ENCODE measurements at places on chromosomes 16 and 17.

DNA sequence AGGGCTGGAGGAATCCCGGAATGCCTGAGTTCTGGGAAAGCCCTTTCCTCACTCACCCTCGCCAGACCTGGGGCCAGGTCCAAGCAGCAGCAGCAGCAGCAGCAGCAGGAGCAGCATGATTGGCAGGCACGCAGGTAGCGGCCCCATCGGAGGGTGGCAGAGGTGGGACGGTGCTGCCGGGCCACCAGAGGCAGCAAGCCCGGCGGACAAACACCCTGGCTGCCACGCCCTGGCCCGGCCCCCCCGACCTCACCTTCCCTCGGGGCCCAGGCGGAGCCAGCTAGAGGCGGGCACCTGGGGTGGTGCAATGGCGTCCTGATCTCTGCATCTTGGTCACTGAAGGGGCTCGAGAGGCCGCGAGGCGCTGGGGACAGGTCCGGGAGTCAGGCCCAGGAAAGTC is 122.4 kb downstream of the LAT start:
- H3K4me1 ChIP-seq: peaks cover 20% of the 10 kb centered on the region
- H3K27ac ChIP-seq: peak overlapping the region; percentile 6
- no peaks in the 10 kb centered on the region for H3K27me3 ChIP-seq
- no peak overlapping the region for H3K4me3 ChIP-seq
- no peak for DNase-seq
- peaks cover 79% of the 10 kb centered on the region for H3K36me3 ChIP-seq

- no peak overlapping the region for H3K27ac ChIP-seq
- no peak for DNase-seq
- H3K4me3 ChIP-seq: no peak overlapping the region
- no peaks in the 10 kb centered on the region for H3K4me1 ChIP-seq
These were observed 15.2 kb downstream of the CNGB1 start for GRCh38 chr16:57955572-57956188.

GRCh38 chr17:60525328-60525684 is 736 bp downstream of the APPBP2 start:
- DNase-seq: no peak
- peaks cover 44% of the 10 kb centered on the region for H3K4me1 ChIP-seq
- no peaks in the 10 kb centered on the region for H3K27me3 ChIP-seq
- peaks cover 34% of the 10 kb centered on the region for H3K36me3 ChIP-seq

DNA sequence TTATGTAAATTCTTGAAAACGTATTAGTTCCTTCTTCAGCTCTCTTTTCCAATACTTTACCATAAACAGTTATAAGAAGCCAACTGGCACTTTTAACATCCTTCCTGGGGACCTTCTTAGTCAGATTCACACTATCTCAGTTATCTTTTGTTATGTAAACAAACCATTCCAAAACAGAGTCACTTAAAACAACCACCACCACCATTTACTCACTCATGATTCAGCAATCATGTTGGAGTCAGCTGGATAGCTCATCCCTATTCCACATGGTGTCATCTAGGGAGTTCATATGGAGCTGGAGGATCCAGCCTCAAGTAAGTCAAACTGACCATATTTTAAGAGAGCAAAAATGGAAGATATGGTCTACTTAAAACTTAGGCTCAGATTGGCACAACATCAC is 240.3 kb upstream of the IRX3 start:
- no peaks in the 10 kb centered on the region for H3K4me1 ChIP-seq
- H3K27me3 ChIP-seq: peaks cover 16% of the 10 kb centered on the region
- no peak for DNase-seq
- H3K36me3 ChIP-seq: no peaks in the 10 kb centered on the region

- H3K36me3 ChIP-seq: no peaks in the 10 kb centered on the region
- H3K4me1 ChIP-seq: no peaks in the 10 kb centered on the region
- peaks cover 19% of the 10 kb centered on the region for H3K27me3 ChIP-seq
- H3K27ac ChIP-seq: no peak overlapping the region
- no peak for DNase-seq
These were observed 24.4 kb upstream of the DOC2B start for GRCh38 chr17:205817-206216.

GRCh38 chr17:35879773-35880654 is at the start of gene CCL5:
CCL5 (minus strand) TSS chr17:35880360.
- peak; percentile 67 for DNase-seq
- H3K4me3 ChIP-seq: peak within 1 kb of the TSS; percentile 77
- no peaks in the 10 kb centered on the region for H3K27me3 ChIP-seq
- H3K27ac ChIP-seq: peak within 1 kb of the TSS; percentile 96
- peaks cover 64% of the 10 kb centered on the region for H3K4me1 ChIP-seq

- no peak overlapping the region for H3K4me3 ChIP-seq
- DNase-seq: no peak
- H3K27ac ChIP-seq: no peak overlapping the region
- H3K4me1 ChIP-seq: peaks cover 14% of the 10 kb centered on the region
These were observed 3.9 kb downstream of the CTRB2 start for GRCh38 chr16:75203096-75203495.

DNA sequence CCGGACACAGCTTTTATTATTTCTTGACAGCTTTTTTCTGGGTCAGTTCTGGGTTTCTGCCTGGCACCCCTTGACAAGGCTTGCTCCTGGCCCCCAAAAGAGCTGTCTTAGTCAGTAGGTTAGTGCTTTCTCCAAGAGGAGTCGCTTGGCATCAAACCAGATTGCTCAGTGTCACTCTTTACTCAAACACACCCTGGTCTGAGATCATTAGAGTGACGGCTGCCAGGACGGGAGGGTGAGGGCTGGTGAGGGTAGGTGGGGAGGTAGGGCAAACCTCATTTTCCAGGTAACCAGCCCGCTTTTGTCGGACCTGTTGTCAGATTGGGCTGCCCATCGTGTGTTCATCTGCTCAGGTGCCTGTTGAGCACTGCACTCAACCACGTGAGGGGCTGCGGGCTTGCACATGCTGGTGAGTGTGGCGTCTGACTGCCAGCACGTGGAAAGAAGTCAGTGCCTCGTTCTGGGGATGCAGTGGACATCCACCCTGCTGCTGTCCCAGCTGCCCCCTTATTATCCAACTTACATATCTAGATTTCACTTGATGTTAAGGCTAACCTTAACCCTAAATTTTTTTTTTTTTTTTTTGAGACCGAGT is 12.4 kb downstream of the TMEM94 start:
- H3K4me1 ChIP-seq: peaks cover under 1% of the 10 kb centered on the region
- no peak overlapping the region for H3K4me3 ChIP-seq
- no peaks in the 10 kb centered on the region for H3K27me3 ChIP-seq
- DNase-seq: no peak
- H3K36me3 ChIP-seq: peaks cover 22% of the 10 kb centered on the region

DNA sequence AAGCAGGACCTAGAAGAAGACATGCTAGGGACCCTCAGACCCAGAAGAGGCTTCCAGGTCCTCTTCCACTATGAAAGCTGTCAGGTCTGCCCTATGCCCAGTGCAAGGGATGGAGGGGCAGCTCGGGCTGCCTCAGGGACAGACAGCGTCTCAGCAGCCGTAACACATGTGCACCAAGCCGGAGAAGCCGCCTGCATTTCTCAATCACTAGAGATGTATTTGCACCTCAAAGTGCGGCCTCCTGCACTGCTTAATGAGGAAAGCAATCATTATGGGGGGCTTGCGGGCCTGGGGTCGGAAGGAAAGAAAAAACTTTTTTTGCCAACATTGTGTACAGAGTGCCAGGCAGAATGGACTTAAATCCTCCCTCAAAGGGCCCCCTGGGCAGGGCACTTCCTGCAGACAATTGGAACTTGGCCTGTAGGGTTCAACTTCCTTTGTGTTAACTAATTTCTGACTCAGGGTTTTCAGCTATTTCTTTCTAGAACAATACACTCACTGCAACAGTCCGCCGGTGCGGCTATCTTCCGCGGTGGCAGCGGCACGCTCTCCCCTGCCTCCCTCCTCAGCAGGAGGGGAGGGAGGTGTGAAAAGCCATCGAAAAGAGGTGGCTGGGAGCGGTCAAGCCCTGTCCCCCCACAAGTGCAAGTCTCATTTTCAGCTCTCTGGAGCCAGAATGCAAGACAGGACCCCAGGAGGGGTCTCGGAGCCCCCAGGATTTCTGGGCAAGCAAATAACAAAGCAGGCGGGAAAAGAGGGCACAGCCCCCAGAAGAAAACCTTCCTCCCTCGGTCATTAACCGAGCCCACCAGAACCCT is 101.2 kb downstream of the ZNF423 start:
- no peak overlapping the region for H3K27ac ChIP-seq
- DNase-seq: no peak
- H3K4me3 ChIP-seq: no peak overlapping the region
- H3K27me3 ChIP-seq: peaks cover 48% of the 10 kb centered on the region
- H3K36me3 ChIP-seq: no peaks in the 10 kb centered on the region

DNA sequence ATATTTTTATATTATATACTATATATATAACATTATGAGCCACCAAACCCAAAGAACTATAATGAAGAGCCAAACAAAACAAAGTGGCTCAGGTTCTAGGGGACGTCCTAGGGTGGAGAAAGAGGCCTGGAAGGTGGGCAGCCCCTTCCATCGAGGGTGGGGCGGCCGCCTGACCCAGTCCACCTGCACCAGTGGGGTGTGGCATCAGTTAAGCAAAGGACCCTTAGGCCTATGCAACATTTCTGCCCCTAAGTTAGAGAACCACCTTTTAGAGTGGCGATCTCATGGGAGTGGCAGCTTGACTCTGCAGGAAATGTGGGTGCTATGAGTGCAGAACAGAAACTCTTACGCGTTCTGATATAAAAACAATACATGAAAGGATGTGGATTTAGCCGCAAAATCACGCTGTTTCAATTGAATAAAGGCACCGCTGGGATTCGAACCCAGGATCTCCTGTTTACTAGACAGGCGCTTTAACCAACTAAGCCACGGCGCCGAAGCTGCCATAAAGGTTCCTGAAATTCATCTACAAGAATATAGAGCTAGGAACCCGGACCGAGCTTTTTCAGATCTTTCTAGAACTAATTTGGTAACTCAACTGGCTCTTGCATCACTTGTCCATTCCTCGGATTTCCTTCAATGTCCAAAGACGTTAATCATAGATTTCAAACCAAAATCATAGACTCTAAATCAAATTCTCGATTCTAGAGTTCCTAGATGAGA is 15.6 kb upstream of the AURKB start:
- H3K27ac ChIP-seq: peak overlapping the region; percentile 94

- peaks cover 12% of the 10 kb centered on the region for H3K36me3 ChIP-seq
- H3K4me1 ChIP-seq: peaks cover 25% of the 10 kb centered on the region
- DNase-seq: peak; percentile 56
- peak overlapping the region; percentile 82 for H3K27ac ChIP-seq
- peak overlapping the region; percentile 71 for H3K4me3 ChIP-seq
- no peaks in the 10 kb centered on the region for H3K27me3 ChIP-seq
These were observed 7.6 kb downstream of the MYO1C start for GRCh38 chr17:1484676-1485422.

- no peak overlapping the region for H3K27ac ChIP-seq
- H3K36me3 ChIP-seq: no peaks in the 10 kb centered on the region
- peaks cover 92% of the 10 kb centered on the region for H3K27me3 ChIP-seq
- no peak for DNase-seq
- no peak overlapping the region for H3K4me3 ChIP-seq
These were observed 2.8 kb downstream of the WNT3 start for GRCh38 chr17:46815474-46816353.

DNA sequence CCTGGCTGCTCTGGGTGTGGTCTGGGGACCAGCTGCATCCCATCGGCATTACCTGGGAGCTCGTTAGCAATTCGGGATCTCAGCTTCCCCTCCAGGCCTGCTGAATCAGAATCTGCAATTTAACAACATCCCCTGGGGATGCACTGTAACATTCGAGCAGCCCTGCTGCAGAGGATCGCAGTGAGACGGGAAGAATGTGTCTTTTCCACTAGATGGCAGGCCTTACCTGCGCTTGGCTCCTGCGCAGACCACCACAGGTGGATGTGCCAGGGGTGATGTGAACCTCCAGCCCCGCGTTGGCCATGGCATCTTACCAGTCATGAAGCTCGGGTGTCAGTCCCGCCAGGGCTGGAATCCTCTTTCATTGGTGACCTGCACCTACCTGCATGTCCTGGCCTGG is 209.9 kb downstream of the PRKCB start:
- peaks cover 51% of the 10 kb centered on the region for H3K36me3 ChIP-seq
- DNase-seq: no peak
- peaks cover 16% of the 10 kb centered on the region for H3K4me1 ChIP-seq
- no peak overlapping the region for H3K27ac ChIP-seq
- H3K27me3 ChIP-seq: no peaks in the 10 kb centered on the region
- H3K4me3 ChIP-seq: no peak overlapping the region

DNA sequence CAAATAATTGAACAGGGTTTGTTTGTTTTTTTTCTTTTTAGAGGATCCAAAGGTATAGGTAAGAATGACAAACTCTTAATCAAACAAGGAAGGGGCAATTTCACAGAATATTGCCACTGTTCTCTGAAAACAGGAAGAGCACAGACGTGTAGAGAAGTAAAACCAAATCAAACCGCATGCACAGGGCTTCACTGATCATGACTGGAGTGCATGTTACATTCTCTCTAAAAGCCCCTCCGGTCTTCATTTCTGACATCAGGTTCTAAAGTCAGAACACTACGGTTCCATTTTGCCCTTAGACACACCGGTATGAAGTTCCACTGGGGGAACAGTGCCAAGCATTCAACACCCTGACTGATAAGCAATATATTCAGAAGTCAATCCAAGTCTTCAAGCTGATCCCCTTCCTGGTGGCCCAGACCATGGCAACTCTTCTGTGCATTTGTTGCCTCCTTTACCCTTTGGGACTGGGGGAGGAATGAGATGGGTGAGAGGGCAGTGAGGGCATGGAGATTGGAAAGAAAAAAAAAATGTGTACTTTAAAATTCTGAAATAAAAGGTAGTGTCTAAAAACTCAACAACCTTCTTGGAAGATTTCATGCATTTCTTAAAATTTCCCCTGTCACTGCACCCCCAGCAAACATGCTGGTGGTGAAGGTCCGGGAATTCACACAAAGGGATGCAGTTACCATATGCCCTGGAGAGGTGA is 1.4 kb downstream of the MMD start:
- DNase-seq: peak; percentile 34
- peaks cover 53% of the 10 kb centered on the region for H3K4me1 ChIP-seq
- H3K27ac ChIP-seq: peak overlapping the region; percentile 93
- peaks cover 24% of the 10 kb centered on the region for H3K36me3 ChIP-seq
- peak overlapping the region; percentile 93 for H3K4me3 ChIP-seq
- H3K27me3 ChIP-seq: peaks cover 25% of the 10 kb centered on the region

- peaks cover 12% of the 10 kb centered on the region for H3K4me1 ChIP-seq
- H3K36me3 ChIP-seq: no peaks in the 10 kb centered on the region
These were observed 6.5 kb upstream of the ZNF778 start for GRCh38 chr16:89210904-89211515.

- peaks cover 2% of the 10 kb centered on the region for H3K27me3 ChIP-seq
- no peak overlapping the region for H3K4me3 ChIP-seq
- H3K36me3 ChIP-seq: no peaks in the 10 kb centered on the region
These were observed 20.8 kb upstream of the ATP5MC1 start for GRCh38 chr17:48871551-48872351.
